ENCODE measurements at places on chromosomes 4 and X. TPM values are rescaled to one million over a fixed set of nuclear protein-coding genes. Genes with fewer than 3 reads are reported as not detected.

DNA sequence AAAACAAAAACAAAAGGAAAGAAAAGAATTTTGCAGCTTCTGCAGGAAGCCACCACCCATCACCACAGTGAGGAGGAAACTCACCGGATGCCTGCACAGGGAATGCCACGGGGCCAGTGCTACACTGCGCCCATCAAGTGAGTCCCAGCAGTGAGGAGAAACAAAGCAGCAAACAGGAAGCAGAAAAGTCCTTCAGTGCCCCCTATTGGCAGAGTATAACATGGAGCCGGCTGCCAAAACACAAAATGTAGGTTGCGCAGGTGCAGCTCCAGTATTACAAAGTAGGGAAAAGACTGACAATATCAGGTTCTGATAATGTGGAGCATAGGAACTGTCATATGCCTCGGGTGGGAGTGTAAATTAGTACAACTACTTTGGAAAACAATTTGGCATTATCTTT, 23.3 kb upstream of the SCML2 start:
- peak; percentile 45 for DNase-seq

DNA sequence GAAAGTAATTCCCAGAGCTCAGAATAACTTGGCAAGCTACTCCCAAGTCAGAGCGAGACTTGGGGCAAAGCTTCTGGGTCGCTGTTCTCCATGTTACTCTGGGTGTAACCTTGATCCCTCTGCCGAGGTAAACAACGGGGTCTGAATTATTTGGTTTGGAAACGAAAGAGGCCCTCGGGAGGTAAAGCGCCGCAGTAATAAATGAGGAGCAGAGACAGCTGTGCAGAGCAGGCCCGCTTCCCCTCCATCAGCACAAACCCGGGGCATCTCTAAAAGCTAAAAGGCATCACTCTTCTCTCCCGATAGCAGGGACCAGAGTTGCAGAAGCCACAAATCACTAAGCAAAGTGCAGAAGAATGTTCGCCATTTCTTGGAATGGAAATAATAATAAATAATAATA, 561.5 kb downstream of the BCOR start:
- DNase-seq, result no peak

- DNase-seq, result no peak
Measured at GRCh38 chr4:35534962-35535361, 709.4 kb downstream of the ARAP2 start.

DNA sequence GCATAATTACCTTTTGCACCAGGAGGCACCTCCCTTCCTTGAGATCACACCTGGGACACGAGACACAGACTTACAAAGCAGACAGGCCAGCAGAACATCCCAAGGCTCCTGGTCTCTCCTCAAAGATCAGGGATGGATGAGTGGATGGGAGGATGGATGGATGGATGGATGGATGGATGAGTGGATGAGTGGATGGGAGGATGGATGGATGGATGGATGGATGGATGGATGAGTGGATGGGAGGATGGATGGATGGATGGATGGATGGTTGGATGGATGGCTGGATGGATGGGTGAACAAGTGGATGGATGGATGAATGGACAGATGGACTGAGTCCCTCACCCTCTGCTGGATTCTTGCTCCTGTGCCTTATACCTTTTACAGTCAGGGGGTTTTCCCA, 364.0 kb downstream of the BCOR start:
- DNase-seq, result no peak

DNA sequence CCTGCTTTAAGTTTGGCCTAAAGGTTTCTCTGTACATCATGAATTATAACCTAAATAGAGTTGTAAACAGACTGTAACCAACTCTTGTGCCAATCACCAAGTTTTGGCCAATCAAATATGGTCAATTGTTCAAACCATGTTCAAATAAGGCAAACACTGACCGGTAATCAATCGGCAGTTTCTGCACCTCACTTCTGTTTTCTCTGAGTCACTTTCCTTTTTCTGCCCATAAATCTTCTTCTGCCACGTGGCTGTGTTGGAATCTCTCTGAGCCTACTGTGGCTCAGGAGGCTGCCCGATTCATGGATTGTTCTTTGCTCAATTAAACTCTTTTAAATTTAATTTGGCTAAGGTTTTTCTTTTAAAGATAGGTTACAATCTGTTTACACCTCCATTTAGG, 16.5 kb upstream of the ENPP6 start:
- no peak for DNase-seq

DNA sequence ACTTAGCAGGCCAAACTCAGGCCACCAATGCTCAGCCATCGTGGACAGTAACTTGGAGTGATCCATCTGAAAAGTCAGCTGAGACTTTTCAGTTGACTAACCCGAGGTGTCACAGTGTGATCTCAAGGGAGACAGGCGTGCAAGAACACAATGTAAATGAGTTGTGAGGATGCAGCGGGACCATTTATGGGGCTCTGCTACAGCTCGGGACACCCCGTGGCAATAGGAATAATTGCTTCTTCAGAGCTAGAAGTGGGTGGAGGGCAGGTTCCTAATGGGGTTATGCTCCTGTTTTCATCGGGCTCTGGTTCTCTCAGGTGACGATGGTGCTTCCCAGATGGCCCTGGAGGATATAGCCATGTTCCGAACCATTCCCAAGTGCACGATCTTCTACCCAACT, 27.3 kb downstream of the TKTL1 start:
- DNase-seq, result no peak

DNA sequence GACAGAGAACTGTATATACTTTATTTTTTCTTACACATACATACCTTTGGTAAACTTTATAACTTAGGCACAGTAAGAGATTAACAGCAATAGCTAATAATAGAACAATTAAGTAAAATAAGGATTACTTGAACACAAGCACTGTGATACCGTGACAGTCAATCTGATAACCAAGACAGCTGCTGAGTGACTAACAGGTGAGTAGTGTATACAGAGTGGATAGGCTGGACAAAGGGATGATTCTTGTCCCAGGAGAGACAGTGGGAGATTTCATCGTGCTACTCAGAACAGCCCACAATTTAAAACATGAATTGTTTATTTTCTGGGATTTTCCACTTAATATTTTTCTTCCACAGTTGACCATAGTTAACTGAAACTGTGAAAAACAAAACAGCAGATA, 411.8 kb downstream of the PPP1R2C start:
- DNase-seq, result no peak

The RNF212 gene
- 3.4 TPM for total RNA-seq

The UTP3 gene
- 50.6 TPM for total RNA-seq

The ZNF718 gene
- total RNA-seq, result 19.5 TPM

The SHROOM4 gene
- 5.9 TPM for total RNA-seq

Data from H1 (cell line).